Fibroblast of skin of left quadriceps (primary cell): ENCODE measurements at places on chromosomes 7 and 10.

- no peak for DNase-seq
These were observed 7.6 kb upstream of the ADO start for GRCh38 chr10:62796896-62797295.

DNA sequence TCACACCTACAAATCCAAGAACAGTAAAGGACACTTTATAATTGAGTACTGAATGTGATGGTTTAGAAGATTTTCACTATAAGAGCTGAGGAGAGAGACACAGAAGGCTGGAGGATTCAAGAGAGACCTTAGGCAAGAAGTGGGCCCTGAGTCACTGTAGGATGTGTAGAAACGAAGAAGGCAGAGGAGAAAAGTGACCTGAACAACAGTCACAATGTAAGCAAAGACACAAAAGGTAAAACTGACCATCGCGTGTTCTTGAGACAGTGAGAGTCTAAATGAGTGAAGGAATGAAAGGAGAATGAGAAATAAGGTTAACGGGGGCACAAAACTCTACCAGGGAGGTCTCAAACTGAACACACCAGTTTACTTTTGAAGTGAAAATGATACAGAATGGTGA is 298.2 kb upstream of the LRGUK start:
- DNase-seq, result no peak

- DNase-seq, result no peak
These were observed 14.6 kb upstream of the GPR26 start for GRCh38 chr10:123651421-123652047.

- DNase-seq, result peak; percentile 43
These were observed 1.1 kb downstream of the ARID5B start for GRCh38 chr10:61902445-61903220.

- no peak for DNase-seq
These were observed 46.1 kb downstream of the TNPO3 start for GRCh38 chr7:129008645-129009414.

DNA sequence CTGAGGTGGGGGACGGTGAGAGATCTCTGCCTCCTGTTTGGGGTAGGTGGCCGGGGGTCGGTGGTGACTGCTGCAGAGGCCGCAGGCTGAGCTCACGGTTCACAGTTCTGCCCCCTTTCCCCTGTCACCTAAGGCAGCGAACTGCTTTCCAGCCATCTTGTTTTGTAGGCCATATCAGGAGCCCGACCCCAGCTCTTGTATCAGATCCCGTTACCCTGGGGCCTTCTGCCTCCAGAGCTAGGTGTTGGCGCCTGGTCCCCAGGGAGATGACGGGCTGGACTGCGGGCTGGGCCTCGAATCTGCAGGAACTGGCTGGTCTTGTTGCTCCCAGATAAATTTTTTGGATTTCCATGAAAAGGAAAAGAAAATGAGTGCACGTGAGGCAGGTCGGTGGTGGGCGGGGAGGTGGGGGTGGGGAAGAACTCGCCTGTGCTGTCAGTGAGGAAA is 183.0 kb downstream of the DNAJB6 start:
- no peak for DNase-seq

- no peak for DNase-seq
These were observed 672.0 kb upstream of the NRP1 start for GRCh38 chr10:34006471-34006870.

- DNase-seq, result no peak
These were observed 45.0 kb downstream of the ZCCHC24 start for GRCh38 chr10:79400146-79401004.

GRCh38 chr10:19048891-19049290 is 290 bp downstream of the MALRD1 start:
- no peak for DNase-seq

- DNase-seq, result peak; percentile 26
These were observed 988 bp upstream of the EN2 start for GRCh38 chr7:155456738-155457543.

DNA sequence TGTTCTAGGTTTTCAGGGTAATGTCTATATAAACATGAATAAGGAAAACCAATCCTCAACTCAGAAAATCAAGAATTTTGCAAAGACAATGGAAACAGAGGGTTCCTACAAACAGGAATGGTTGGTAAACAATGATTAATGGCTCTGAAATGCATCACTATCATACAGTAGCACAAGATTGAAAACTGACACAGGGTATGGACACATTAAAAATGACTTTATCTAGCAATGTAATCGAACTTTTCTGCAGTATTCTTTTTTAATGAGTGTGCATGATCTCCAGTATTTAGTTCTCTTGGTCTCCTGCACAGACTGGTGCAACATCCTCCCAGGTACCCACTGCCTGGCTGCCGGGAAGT is 15.9 kb downstream of the GRB10 start:
- DNase-seq, result no peak

- no peak for DNase-seq
These were observed 524.2 kb upstream of the GALNT17 start for GRCh38 chr7:70607759-70608158.

- DNase-seq, result peak; percentile 66
These were observed 50.3 kb upstream of the RSU1 start for GRCh38 chr10:16867556-16867955.

- no peak for DNase-seq
These were observed 27.6 kb downstream of the WDR86 start for GRCh38 chr7:151382079-151382885.

GRCh38 chr7:43666938-43667337 is 62.4 kb downstream of the COA1 start:
- DNase-seq, result no peak
